ENCODE measurements at places on chromosomes 6 and 20.

DNA sequence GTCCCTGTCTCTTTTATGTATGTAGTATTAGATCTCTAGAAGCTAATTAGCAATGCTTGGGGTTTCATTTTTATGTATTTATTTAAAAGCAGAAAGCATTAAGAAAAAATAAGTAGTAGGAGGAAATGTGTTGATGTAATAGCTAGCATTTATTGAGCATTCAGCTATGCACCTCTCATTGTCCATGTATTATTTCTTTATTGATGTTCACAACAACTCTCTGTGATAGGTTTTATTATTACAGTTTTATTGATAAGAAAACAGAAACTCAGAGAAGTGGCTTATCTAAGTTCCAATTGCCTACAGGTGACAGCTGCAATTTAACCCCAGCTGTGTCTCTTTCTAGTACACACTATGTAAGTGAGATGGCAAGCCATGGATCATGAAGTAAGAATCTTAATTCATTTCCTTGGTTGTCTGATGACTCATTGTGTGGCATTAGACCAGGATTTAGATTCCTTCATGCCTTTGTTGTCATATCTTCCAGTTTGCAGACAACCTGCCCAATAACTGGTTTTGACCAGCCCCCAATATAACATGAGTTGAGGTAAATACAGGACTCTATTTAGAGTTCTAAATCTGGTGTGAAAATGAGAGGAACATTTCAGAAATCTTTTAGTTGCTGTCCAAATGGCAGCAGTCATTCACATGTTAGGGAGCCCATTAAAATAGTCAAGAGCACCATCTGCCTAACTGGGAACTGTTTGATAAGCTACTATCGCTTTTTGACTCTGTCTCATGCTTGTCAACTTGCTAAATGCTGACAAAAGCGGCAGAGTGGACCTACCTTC lies 170.8 kb upstream of the PHACTR1 start:
- no peak for DNase-seq

GRCh38 chr6:63561288-63561687 lies 11.0 kb upstream of the LOC128125822 start:
- DNase-seq: no peak

DNA sequence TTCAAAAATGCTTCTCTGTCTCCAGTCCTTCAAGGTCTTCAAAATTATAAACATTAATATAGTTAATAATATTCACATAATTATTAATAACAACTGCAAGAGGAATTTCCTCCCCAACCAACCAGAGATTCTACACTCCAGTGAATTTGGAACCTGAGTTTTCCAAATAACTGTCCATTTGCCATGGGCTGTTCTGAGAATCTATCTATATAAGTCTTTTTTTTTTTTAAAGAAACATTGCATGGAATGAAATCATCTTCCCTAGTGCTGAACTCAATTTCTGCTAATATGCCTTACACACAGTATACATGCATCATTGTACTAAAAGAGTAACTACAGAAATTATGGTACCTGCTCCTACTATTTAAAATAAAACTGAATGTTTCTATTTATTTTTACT lies 113.9 kb downstream of the SLC22A3 start:
- DNase-seq: no peak

DNA sequence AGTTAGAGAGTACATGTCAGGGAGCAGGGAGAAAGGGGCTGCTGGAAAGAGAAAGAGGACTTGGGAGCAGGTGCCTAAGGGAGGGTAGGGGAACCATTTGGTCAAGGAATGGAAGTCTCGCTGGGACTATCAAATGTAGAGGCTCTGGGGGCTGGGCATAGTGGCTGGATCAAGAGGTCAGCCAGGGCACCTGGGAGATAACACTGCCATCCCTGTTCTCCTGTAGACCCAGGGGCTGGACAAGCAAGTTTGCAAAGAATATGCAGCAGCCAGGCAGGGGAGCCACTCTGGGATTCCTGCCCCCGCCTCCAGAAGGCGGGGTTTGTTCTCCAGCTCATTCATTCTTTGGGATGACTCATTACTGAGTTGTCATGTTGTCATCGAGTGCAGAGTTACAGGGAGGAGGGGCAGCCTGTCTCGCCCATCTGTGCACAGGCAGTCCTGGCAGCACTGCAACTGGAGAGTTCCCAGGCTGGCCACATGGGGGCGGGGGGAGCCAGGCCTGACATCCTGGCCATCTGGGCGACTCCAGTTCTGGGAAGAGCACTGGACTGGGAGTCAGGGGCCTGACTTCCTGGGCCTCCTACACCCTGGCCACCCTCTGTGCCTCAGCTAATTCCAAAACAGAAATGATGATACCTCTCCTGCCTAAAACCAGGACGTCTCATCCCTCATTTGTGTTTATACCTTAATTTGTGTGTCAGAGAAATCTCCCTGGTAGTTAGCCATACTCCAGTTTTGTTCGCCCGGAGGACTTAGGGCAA lies 28.2 kb upstream of the ZFAND3 start:
- peak; percentile 69 for DNase-seq

- no peak for DNase-seq
Observed at GRCh38 chr6:89567630-89568390, 70.7 kb downstream of the LYRM2 start.

DNA sequence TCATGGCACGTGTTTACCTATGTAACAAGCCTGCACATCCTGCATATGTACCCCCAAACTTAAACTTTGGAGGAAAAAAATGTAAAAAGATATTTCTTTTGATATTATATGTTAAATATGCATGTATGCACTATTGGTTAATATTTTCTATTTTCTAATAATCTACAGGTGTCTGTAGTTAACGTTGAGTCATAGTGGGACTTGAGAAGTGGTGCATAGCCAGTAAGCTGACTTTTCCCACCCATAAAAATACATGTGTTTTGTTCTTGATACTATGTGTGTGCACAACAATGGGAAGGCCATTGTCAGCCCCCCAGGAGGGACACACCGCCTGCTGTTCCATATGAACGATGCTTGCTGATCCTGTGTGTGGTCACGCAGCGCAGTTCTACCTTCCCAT lies 49.1 kb downstream of the FAM120B start:
- DNase-seq: no peak

DNA sequence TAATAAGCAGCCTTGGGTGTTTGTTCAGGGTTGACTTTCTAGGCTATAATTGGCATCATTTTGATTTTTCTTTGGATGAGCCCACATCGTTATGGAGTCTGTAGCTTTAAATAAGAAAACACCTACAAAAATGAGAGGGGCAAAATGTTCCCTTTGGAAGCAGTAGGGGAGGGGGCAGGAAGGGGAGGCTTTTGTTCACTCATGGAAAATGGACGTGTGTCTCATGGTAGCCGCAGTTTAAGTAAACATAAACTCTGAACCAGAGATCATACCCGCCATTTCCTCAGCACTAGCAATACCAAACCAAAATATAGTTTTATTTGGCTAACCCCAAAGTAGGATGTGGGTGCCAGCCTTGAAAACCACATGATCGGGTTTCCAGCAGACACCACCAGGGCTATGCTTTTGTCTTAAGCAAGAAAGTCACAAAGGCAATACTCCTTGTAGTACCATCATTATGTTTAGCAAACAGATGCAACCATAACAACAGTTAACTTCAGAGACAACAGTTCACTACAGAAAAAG lies 572.5 kb upstream of the JAG1 start:
- DNase-seq: no peak

DNA sequence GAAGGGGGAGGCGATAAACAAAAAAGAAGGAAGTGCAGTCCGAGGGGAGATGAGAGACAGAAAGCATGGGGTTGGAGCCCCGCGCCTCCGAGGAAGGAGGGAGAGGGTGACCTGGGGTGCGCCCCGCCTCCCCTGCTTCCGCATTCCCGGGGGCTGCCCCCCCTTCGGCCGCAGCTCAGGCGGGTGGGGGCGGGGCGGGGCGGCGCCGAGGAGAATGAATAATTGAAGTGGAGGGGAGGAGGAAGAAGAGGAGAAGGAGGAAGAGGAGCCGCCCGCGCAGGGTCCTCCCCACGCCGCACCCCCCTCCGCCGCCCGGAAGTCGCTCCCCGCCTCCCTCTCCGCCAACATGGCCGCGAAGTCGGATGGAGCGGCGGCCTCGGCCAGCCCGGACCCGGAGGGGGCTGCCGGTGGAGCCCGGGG lies at the start of gene XKR7:
TSS of gene XKR7 (plus strand) at position 322 of the 420 bp plus-strand sequence. CDS start at position 347, 25 bp downstream.
- DNase-seq: no peak

DNA sequence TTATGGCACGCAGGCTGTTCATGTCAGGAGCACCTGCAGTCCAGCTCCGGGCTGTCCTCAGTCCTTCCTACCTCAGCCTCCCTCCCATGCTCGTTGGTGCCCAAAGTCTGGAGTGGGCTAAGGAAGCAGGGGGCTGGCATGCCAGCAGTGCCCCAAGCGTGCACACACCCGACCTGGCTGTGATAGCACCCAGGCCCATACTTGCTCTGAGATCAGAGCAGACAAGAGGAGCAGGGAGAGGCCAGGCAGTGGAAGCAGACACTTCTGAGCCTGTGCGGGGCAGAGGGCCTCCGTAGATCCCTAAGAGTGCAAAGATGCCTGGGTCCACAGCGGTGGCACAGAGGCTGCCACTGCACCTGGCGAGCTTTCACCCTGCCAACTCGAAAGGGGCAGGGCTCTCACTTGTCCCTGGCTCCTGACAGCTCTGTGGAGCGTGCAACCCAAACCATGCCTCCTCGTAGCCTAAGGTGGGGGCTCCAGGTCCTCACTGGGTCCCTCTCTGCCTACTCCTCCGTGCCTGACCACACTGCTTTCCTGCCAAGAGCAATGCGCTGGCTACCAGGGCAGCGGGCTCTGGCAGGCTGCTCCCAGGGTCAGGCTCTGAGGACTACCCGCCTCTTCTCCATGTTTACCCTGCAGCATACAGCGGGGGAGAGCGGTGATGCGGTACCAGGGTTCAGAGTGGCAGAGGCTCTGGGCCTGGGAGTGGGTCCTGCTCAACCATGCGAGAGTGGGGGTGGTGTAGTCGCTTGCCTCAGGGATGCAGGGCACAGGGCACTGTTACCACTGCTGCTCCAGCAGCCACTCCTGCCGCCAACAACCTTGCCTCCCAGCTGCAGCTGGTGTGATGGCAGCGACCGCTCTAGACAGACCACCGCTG lies 59.5 kb downstream of the MANEA start:
- DNase-seq: no peak

DNA sequence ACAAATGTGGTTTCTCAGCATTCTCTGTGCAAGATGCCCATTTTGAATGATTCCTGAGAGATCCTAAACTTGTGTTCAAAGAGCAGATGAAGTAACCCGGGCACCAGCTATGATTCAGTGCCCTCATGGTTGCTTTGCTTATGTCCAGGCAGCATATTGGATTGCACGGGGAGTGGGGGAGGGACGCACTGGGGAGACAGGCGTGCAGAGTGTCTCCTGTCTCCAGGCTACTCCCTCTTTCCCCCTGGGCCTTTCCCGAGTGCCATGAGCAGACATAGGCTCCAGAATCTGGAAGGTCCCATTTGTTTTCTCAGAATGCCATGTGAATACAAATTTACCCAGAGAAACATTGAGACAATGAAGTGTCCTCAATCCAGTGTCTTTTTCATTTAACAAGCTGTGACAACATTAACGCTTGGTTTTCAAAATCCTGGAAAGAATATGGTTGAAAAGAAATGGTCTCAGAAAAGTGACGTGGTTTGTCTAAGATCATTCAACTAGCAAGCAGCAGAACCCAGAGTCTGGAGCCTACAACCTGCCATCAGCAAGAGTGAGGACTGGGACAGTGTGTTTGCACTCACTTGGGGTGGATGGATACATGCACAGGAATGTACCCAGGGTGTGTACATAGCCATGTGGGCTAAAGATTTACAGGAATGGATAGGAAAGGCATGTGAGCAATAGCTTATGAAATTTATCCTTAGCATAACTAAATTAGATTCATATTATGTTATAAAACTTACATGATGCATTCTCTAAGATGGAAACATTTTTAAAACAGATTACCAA lies 4.2 kb downstream of the SYNDIG1 start:
- DNase-seq: no peak

DNA sequence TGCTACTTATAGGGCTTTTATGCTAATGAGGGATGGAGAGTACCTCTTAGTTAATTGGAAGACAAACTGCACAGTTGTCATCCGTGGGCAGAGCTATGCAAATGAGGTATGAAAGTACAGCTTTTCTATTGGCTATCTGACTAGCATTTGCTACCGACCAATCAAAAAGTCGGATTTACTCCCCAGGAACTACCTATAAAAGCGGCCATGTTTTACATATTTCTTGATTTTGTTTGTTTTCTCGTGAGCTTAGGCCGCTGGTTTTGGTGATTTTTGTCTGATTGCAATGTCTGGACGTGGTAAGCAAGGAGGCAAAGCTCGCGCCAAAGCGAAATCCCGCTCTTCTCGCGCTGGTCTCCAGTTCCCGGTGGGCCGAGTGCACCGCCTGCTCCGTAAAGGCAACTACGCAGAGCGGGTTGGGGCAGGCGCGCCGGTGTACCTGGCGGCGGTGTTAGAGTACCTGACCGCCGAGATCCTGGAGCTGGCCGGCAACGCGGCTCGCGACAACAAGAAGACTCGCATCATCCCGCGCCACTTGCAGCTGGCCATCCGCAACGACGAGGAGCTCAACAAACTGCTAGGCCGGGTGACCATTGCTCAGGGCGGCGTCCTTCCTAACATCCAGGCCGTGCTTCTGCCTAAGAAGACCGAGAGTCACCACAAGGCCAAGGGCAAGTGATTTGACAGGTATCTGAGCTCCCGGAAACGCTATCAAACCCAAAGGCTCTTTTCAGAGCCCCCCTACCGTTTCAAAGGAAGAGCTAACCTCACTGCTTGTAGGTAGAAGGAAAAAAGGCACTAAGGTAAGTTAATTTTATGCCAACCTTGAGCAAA lies 36.9 kb downstream of the HFE start:
- DNase-seq: peak; percentile 49
